ENCODE measurements at places on chromosomes 5 and 9.

GRCh38 chr5:106423109-106423897 is 1247.4 kb downstream of the EFNA5 start:
- no peak for DNase-seq

- DNase-seq: no peak
Observed at GRCh38 chr9:137316012-137316981, 14.2 kb upstream of the NRARP start.

- DNase-seq: peak; percentile 77
Observed at GRCh38 chr9:37761511-37761910, 7.9 kb downstream of the TRMT10B start.

DNA sequence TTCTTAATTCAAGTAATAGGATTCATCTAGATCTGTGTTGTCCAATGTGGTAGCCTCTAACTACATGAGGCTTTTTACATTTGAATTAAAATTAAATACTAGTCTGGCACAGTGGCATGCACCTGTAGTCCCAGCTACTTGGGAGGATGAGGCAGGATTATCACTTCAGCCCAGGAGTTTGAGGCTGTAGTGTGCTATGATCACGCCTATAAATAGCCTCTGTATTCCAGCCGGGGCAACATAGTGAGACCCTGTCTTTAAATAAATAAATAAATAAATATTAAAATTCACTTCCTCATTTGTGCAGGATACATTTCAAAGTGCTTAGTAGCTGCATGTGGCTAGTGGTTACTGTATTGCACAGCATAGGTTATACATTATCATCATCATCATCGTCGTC is 91.8 kb downstream of the UBE2R2 start:
- no peak for DNase-seq

GRCh38 chr5:110634475-110634874 is 92.0 kb downstream of the TMEM232 start:
- no peak for DNase-seq

GRCh38 chr5:172721455-172722326 is 49.3 kb downstream of the DUSP1 start:
- DNase-seq: no peak

GRCh38 chr9:70511858-70512257 is 97.4 kb upstream of the KLF9 start:
- no peak for DNase-seq

DNA sequence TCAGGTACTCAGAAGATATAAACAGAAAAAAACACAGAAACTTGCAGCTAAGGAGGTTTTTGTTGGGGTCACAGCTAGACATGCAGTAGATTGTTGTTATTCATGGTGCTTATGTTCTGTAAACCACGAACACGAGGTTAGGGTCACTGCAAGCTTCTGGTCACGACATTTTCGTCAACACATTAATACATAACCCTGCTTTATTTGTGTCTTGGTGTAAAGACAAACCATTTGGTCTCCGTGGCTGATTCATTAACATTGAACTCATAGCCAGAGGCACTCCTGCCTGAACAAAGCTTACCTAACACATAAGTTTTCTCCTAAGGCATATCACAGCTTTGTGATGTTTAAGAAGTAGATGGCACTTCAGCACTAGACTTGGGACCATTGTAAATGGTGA is 16.9 kb downstream of the TEK start:
- DNase-seq: peak; percentile 58

GRCh38 chr5:148732692-148733091 is 78.4 kb upstream of the HTR4 start:
- no peak for DNase-seq

- DNase-seq: no peak
Observed at GRCh38 chr9:1759771-1760300, 255.3 kb upstream of the SMARCA2 start.

DNA sequence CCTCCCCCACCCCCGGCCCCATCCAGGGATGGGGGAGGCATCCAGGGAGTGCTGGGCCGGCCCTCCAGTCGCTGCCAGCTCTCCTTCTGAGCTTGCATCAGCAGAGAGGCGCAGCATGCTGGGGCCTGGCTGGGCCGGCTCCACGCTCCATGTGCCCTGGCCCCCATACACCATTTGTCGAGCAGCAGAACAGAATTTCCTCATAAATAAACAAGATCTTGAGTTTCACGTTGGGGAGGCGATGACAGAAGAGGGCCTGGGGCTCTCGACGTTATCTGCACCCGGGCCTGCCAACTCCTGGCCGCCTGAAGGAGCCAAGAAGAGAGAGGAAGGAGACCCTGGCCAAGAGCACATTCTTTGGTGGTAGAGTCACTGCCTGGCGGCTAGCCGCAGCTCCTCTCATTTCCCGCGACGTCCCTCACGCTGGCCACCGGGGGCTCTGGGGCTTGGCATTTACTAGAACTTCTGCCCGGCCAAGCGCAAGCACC is 177.0 kb downstream of the FGF18 start:
- peak; percentile 92 for DNase-seq

GRCh38 chr9:95499847-95500246 is 16.9 kb downstream of the PTCH1 start:
- peak; percentile 34 for DNase-seq

All from astrocyte (in vitro differentiated cells and primary cell).